ENCODE measurements at places on chromosomes 7 and 10.

DNA sequence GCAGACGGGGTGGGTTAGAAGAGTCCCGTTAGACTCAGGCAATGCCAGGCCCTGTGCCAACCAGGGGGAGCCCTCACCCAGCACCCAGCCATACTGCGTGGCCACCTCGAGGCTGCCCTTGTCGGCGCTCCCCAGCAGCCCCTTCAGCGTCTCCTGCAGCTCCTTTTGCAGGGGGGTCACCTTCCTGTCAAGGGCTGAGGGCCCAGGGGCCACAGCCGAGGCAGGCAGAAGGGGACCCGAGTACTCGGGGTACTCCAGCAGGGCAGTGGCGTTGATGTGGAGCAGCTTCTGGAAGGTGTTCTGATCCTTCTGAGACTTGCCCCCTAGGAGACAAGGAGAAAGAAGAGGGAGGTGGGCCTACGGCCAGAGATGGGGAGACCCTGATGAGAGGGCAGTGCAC is 9.7 kb downstream of the TBRG4 start:
- no peak for DNase-seq

DNA sequence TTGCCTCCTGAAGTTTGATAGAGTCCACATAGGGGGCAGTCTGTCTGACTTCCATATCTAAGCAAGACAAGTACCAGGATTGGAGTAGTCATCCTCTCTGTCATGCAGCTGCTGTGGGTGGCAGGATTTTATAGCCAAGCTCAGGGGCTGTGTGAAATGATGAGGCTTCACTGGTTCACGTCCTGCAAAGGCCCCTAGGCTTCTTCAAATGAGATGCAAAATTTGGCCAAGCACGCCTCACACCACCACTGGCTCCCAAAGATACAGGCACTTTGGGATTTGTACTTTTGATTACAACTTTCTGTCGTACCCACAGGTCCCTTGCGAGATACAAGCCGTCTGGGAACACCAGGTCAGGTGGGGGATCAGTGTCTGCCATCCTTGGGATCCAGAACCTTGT is 67.1 kb downstream of the WDFY4 start:
- no peak for DNase-seq

DNA sequence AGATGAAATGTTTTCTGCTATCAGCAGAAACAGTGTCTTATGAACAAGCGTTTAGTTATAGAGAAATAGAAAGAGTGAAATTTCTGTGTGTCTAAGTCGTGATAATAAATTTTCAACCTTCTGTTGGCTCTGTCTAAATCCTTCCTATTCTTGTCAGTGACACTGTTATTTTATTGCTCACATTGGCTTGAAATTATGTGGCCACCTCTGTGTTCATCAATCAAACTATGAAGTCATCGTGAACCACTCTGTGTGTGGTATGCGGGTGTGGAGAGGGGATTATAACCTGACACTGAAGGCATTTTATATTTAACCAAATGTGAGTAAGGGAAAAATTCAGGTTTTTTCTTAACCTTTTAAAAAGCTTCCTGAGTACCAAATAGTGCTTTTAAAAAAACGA is 12.3 kb downstream of the AOAH start:
- DNase-seq: no peak

GRCh38 chr10:22825841-22826240 is 102.0 kb upstream of the ARMC3 start:
- no peak for DNase-seq

DNA sequence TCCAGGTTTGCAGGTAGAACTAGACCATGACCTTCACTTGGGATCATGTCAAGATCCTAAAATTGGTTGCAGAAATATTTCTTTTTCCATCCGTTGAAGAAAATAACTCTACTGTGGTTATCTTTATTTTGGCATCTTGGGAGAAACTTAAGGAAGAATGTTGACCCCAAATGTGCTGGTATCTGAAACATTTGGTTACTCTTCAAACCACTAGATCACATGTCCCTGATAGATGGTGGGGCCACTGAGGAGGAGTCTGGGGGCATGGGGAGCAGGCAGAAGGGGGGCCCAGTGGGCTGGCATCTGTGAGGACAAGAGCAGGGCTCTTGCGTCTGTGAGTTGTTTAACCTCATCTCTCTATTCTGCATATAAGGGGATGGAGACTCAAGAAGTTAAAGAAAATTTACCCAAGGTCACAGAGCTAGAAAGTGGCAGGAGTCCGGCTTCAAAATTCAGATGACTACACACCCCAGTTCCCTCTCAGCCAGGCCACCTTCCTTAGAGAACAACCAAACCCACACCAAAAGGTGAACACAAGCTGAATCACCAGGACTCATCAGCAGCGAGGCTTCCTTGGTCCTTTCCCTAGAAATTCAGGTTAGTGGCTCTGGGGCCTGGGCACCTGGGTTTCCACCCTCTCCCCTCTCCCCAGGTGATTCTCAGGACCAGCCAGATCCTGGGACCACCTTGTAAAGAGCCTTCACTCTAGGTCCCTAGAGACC is 40.6 kb upstream of the SRGN start:
- no peak for DNase-seq

DNA sequence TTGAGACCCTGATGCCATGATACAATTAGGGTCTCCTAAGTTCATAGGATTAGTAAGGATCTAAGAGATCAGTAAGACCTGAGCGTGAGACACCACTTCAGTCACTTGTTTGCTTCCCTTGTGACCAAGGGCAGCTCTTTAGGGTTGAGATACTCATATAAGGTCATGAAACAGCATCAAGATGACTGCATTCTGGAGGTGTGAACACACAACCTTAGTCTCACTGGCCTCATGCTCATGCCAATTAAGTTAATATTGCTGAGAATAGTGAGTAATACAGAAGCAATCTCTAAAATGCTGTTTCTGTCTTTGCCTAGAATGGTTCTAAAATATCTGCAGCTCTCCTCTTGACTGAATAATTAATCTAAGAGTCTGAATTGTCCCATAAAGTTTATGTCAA is 39.6 kb upstream of the KLHL7 start:
- peak; percentile 77 for DNase-seq

DNA sequence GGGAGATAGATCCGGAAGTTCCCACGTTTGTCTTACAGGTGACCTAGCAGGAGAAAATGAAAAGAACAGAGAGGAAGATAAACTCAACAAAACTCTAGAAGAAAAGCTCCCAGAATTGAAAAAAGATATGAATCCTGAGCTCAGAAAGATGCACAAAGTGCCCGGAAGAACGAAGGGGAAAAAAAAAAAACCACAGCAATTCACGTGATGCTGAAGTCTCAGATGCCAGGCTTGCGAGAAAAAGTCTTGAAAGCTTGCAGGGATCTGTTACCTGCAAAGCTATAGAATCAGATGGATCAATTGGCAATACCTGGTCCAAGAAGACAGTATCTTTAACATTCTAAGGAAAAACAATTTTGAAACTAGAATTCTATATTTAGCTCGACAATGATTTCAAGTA is 33.5 kb downstream of the CARD11 start:
- DNase-seq: no peak

- DNase-seq: no peak
These were observed 8.6 kb downstream of the GCK start for GRCh38 chr7:44180631-44181030.

DNA sequence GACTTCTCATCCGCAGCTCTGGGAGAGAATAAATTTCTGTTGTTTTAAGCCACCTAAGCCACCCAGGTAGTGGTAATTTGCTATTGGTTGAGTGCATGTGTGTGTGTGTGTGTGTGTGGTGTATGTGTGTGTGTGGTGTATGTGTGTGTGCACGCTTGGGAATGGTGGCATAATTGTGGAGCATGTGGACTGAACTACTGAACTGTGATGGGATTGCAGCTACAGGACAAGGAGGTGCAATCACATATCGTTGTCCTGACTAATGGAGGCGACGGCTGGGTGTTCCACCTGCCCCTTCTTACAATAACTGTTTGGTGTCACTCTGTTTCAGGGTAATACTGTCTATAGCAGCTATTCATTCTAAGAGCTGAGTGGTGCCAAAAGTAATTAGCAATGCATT is 448.7 kb upstream of the PFKP start:
- no peak for DNase-seq

DNA sequence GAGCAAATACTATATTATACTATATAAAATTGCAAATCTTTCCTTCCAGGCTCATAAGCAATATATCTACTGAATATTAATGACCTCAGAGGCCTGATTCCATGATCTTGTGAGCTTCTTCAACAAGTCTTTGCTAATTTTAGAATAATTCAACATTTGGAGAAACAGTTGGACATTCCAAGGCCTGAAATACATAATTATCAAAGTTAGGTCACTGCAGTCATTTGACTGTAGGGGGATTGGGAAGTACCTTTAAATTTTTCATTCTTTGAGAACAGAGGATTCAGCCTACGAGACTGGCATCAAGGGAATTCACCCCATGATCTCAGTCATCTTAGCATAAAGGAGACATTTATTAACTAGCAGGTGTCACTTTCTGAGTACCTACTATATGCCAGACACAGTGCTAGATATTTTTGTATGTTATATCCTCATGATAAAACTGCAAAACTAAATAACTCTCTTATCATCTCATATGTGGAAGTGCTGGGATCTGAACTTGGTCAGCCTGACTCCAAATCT is 85.4 kb downstream of the DOCK4 start:
- DNase-seq: no peak

GRCh38 chr10:3071405-3072198 is 4.3 kb downstream of the PFKP start:
- peak; percentile 82 for DNase-seq

DNA sequence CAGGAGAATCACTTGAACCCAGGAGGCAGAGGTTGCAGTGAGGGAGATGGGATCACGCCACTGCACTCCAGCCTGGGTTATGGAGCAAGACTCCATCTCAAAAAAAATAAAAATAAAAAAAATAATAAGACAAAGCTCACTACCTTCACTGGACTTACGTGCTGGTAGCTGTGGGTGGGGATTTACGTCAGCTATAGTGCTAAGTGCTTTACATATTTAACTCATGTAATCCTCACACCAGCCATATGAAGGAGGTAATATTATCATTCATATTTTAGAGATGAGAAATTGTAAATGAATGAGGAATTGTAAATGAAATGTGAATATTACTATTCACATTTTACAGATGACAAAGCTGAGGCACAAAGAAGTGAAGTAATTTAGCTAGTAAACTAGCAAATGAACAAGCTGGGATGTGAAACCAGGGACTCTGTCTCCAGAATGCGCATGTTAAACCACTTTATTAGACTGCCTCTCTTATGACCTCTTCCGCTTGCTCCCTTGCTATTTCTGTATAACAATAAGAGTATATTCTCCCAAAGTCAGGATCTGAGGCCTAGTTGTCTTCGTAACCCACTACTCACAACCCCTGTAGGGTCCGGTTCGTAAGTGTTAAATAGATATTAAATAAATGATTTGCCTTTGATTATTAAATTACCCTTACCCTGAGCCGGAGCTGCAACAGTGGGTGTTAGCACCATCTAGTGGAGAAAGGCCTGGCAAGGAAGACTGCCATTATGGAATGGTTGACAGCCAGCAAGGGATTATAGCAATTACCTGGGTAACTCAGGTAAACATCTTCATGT is 70.2 kb downstream of the HTR7 start:
- DNase-seq: peak; percentile 62

DNA sequence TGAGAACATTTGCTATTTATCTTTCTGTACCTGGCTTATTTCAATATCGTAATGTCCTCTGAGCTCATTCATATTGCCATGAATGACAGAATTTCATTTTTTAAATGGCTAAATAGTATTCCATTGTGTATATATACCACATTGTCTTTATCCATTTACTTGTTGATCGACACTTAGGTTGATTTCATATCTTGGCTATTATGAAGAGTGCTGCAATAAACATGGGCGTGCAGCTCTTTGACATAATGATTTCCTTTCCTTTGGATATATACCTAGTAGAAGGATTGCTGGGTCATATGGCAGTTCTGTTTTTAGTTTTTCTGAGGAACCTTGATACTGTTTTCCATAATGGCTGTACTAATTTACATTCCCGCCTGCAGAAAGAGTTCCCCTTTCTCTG is 30.2 kb downstream of the NEURL1 start:
- DNase-seq: no peak

DNA sequence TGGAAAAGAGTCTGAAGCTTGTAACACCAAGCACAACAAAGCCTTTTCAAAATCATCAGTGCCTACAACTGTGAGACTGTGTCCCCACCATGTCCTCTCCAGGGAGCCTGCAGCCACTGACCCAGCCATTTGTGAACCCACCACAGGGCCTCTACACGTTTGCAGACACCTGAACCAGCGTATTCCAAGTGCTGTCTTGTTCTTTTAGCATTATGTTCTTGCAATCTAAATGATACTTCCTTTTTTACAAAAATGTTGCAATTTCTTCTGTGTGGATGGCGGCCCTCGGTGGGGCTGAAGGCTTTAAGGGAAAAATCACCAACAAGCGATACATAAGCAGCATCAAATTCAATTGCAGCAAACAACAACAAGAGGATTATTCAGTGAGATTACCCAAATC is 403.2 kb upstream of the MGMT start:
- no peak for DNase-seq

DNA sequence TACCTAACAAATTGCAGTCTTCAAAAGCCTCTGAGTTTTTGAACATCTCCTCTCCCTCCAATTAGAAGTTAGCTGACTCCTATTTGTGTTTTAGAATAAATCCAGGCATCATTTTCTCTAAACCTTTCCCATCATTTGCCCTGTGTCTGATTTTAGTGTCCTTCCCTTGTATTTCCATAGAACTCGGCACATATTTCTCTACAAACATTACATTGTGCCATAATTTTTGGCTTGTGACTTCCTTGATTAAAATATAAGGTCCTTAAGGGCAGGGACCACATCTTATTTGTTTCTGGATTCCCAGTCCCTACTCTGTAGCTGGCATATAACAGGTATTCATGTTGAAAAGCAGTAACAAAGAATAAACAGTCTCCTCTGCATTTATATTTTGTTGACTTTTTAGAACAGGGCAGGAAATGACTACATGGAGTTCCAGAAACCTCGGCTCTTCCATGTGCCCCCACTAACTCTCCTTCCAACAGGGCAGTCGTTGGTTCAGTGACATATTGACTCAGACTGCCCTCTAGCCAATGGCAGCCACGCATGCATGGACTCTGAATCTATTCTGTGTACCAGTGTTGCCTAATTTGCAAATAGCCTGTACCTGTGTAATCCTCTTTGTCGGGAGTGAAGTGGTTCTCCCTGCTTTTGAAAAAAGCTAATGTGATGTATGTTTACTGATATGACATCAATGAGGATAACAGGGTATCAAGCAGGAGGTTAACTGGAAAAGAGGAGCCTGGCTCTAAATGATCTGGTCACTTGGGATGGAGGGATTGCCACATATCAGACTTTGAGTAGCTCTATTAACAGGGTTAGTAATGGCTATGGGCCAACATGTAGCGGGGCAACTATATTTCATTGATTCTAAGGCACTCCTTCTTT is 19.8 kb upstream of the CPN1 start:
- peak; percentile 46 for DNase-seq

DNA sequence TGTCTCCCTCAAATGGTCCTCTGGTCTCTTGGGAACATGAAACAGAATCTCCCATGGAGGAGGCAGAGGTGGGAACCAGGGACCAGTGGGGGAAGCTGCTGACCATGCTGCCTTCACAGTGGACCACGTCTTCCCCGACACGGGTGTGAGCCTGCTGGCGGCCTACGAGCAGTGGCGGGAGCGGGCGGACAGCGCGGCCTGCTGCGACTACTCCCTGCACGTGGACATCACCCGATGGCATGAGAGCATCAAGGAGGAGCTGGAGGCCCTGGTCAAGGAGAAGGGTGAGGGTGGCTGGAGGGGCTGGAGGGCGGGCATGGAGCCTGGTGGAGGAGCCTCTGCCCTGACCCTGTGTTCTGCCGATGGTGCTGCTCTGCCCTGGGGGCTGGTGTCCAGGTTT is 8.0 kb downstream of the DPYSL4 start:
- no peak for DNase-seq

- peak; percentile 81 for DNase-seq
These were observed 44.6 kb downstream of the TAX1BP1 start for GRCh38 chr7:27784399-27785053.

- no peak for DNase-seq
These were observed 436.8 kb downstream of the RPS24 start for GRCh38 chr10:78470267-78471103.
